Activated T-helper 2 cell treated with anti-CD3 and anti-CD28 coated beads, Interferon-gamma antibody, Interleukin-2, Interleukin-4, amounts not matched to agents 10 μg/mL and 5 μg/mL and 100 μg/mL, durations not matched to agents 14 hours and 24 hours and 36 hours (primary cell): ENCODE measurements at places on chromosomes 6 and 20. TPM values are rescaled to one million over a fixed set of nuclear protein-coding genes. Genes with fewer than 3 reads are reported as not detected.

VSTM2L gene
- 0.23 TPM in 1 of 2 replicates, not detected in the other for total RNA-seq

DACT2 gene
- 0.80 and 0.87 TPM in 2 replicates for total RNA-seq

LTB gene
- total RNA-seq: 16.3 and 16.6 TPM in 2 replicates

CRIP3 gene
- 0.34 and 0.75 TPM in 2 replicates for total RNA-seq

KCNG1 gene
- 2.2 and 2.3 TPM in 2 replicates for total RNA-seq

KHDRBS2 gene
- total RNA-seq: not detected in 2 replicates

GRCh38 chr20:63235399-63235983 lies at the start of gene BIRC7:
Gene BIRC7, plus strand, starts transcription at chr20:63235905. Its CDS starts 192 bp downstream, at chr20:63236097.
- no peak for DNase-seq
- H3K4me1 ChIP-seq: peaks cover 1% of the 10 kb centered on the region
- no peak within 1 kb of the TSS for H3K27ac ChIP-seq
- no peaks in the 10 kb centered on the region for H3K36me3 ChIP-seq
- H3K27me3 ChIP-seq: peaks cover 19% of the 10 kb centered on the region

GRCh38 chr6:17865798-17866725 lies 121.4 kb downstream of the KIF13A start:
- no peaks in the 10 kb centered on the region for H3K4me1 ChIP-seq
- peaks cover 21% of the 10 kb centered on the region for H3K27me3 ChIP-seq
- H3K36me3 ChIP-seq: no peaks in the 10 kb centered on the region
- no peak overlapping the region for H3K4me3 ChIP-seq

DNA sequence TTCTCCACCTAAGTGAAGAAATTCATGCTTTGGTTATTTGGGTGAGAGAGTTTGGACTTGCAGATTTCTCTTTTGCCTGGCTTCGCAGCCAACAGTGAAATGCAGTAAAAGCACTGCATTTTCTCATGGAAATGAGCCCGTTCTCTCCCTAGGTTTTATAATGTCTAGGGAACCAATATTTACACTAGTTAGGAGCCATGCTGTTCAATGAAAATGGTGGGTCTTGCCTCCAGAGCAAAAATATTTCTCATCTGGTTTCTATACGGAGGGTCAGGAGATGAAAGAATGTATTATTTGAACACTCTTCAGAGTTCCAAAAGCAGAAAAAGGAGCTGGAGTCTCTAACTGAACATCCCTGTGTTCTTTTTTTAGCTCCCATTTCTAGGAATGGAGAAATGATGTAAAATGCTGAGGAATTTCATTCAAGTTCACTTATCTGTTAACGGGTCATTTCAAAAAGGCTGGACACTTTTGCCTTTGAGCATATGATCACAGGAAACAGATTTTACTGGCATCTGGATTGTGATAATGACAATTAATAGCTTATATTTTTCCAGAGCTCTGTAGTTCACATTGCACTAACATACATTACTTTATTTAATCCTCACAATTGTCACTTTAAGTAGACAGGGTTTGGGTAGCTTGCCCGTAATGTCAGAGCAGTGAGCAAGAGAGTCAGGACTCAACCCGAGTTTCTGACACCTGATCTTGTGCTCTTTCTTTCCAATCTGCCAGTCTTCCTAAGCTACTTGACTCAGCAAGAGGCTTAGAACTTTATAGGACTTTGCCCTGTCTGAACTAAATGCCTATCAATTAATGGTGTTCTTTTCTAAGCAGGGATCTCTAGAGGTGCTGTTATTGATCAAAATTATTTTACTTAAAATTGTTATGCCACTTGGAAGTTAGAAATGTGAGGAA lies 78.0 kb downstream of the PPP1R14C start:
- no peak for DNase-seq
- peaks cover 42% of the 10 kb centered on the region for H3K27me3 ChIP-seq
- no peaks in the 10 kb centered on the region for H3K36me3 ChIP-seq
- no peaks in the 10 kb centered on the region for H3K4me1 ChIP-seq
- no peak overlapping the region for H3K27ac ChIP-seq

- DNase-seq: no peak
- peaks cover 19% of the 10 kb centered on the region for H3K4me1 ChIP-seq
These were observed 31.4 kb upstream of the ID1 start for GRCh38 chr20:31573555-31574321.

DNA sequence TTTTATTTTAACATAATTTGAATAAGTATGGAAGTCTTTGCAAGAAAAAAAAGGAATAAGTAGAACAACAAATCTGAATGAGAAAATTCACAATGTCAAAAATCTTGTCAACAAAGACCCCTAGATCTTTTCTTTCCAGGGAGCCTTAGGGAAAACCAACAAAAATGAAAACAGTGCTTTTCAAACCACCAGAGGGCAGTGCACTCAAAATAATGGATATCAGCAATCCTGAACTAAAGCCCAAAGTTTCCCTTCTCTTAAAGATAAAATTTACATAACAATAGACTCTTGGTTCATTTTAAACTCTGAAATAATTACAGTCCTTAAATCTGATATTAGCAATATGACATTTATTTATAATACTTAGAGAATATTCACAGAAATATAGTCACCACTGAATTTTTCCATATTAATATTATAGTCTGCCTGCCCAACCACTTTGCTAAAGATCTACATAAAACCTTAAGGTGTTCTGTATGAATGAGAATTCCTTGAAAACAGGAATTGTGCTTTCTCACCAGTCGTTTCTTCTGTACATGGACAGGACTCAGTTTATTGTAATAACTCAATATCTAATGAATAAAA lies 105.3 kb upstream of the BMP5 start:
- no peak overlapping the region for H3K27ac ChIP-seq
- H3K4me1 ChIP-seq: no peaks in the 10 kb centered on the region
- H3K27me3 ChIP-seq: no peaks in the 10 kb centered on the region

- H3K36me3 ChIP-seq: no peaks in the 10 kb centered on the region
- DNase-seq: no peak
- no peaks in the 10 kb centered on the region for H3K4me1 ChIP-seq
These were observed 581.0 kb upstream of the MAP3K7 start for GRCh38 chr6:91167846-91168245.

DNA sequence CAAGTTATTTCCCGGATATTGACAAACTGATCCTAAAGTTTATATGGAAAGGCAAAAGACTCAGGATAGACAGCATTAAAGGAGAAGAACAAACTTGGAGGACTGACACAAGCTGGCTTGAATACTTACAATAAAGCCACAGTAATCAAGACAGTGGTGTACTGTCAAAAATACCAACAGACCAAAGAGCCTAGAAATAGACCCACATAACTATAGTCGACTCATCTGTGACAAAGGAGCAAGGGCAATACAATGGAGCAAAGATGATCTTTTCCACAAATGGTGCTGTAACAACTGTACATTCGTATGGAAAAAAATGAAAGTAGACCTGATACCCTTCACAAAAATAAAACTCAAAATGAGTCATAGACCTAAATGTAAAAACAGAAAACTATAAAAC lies 46.0 kb downstream of the ABHD12 start:
- H3K27ac ChIP-seq: no peak overlapping the region
- H3K27me3 ChIP-seq: no peaks in the 10 kb centered on the region
- DNase-seq: no peak
- peaks cover 25% of the 10 kb centered on the region for H3K4me1 ChIP-seq

DNA sequence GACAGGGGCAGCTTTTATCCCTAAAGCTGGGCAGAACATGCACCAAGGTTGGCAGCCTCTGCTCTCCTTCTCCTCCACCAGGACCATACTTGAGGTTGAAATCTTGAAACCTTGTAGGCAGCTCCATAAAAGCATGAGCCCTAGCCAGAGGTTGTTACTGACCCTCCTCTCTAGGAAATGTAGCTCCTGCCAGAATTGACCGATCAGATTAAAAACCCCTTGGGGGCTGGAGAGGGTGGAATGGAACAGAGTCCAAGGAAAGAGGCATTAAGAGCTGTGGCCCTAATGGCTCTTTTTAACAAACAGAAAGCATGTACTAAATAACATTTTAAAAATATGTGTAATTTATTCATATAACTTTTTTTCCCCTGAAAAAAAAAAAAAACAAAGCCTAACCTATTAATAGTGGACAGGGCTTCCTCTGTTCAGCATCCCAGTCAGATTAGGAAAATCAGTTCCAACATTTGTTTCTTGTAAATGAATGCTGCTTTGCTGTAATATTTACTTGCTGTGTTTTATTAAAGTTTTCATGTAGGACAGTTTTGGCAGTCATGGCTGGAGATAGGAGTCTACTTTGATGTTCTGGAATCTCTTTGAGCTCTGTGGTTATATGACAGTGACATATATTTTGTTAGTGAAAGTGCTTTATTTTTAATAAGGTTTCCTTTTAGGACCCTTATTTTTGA lies 41.3 kb downstream of the MTHFD1L start:
- no peak for DNase-seq
- no peaks in the 10 kb centered on the region for H3K4me1 ChIP-seq
- no peak overlapping the region for H3K27ac ChIP-seq
- no peaks in the 10 kb centered on the region for H3K27me3 ChIP-seq
- H3K36me3 ChIP-seq: peaks cover 54% of the 10 kb centered on the region
